ENCODE measurements at places on chromosomes 7 and 10.
A peak's percentile ranks its signal among the peaks of the same experiment; 100 is the strongest.

DNA sequence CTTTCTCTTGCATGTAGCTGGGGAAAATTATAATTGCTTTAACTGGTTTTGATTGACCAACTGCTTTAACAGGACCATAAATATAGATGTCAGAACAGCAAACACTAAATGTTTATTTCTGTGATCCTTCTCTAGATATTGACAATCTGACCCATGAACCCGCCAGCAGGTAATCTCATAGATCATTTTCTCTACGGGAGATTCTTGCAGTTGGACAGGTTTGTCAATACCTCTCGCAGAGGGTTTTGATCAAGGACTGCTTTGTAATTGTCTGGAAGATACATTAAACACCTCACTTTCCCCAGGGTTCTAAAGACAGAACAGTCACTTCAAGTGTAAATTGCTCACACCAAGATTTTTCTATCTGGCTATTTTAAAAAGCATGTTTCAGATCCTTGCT is 235.8 kb upstream of the RHOBTB1 start:
- no peak for DNase-seq

GRCh38 chr10:49357910-49358309 is 38.0 kb downstream of the DRGX start:
- no peak for DNase-seq

- DNase-seq, result no peak
These were observed 19.7 kb downstream of the SMURF1 start for GRCh38 chr7:99124236-99124635.

DNA sequence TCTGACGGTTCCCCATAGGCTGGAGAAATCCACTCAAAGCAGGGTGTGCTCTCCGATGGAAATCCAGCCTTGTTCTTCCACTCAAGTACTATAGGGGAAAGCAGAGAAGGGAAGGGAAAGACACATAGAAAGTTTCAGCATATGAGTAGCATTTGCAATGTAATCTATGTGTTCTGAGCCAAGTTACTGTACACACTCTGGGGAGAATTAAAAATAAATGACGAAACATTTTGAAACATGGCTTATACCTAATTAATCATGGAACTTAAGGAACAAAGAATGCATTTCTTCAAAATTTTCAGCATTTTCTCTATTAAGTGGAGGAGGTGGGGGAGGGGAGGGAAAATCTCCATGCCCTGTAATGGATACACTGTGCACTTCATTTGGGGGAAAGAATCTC is 198.1 kb upstream of the HABP2 start:
- DNase-seq, result no peak

DNA sequence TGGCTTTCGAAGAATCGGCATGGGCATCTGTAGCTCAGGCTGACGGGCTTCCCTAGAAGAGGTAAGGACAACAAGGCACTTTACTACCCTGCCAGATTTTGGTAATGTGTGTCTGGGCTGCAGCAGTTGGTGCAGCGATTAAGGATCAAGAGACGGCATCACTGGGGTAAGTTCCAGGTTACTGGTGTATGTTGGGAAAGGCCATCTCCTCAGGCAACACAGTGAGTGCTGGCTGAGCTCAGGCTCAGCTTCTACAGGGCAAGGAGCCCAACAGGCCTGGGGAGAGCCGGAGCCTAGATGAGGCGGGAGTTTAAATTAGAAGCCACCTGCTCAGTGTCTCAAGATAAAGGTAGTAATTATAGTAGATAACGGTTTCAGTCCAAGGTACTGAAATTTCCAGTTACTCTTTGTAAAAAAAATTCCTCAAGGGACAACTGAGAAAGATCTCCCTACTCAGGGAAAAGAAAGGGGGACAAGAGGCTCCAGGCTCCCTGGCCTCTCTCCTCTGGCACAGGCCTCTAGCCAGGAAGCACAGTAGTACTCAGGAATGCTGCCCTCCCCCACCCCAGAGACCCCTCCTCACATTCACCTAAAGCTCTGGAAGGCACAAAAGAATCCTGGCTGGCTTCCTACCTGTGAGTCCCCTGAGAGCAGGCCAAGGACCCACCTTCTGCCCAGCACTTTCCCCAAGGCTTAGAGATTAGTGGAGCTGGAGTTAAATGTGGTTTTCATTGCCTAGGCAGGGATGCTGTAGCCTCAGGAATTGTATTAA is 3.9 kb downstream of the CXCL12 start:
- no peak for DNase-seq

GRCh38 chr10:122441961-122442360 is 12.5 kb upstream of the ARMS2 start:
- DNase-seq, result peak; percentile 34

DNA sequence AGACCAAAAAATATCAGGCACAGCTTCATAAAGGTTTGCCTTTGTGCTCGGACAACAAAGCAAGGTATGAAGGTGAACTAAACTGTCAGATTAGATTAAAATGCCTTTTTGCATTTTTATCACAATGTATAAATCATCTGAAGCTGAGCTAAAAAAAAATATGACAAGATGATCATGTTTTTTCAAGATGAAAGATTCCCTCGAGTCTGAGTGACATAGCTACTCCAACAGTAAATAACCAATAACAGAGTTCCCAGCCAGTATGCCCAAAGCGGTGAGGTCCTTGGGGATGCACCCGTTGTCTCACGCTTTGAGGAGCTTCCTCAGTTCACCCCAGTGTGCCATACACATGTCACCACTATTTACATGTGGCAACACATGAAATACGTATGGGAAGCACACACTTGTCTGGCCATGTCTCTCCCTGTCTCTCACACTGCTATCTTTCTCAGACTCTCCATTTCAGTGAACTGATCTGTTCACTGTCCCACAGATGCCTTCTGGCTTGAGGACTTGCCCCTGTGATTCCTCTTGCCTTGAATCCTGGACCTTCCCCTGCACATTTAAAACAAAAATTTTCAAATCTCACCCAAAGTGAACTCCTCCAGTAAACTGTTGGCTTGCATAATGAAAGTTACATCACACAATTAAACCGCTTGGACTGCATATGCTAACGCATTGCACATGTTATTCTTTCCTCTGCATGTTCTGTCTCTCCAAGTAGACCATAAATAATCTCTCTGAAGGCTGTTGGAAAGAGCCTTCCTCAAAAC is 2.6 kb upstream of the PIK3CG start:
- no peak for DNase-seq

GRCh38 chr10:70615784-70616522 is 13.4 kb upstream of the PRF1 start:
- peak; percentile 49 for DNase-seq

DNA sequence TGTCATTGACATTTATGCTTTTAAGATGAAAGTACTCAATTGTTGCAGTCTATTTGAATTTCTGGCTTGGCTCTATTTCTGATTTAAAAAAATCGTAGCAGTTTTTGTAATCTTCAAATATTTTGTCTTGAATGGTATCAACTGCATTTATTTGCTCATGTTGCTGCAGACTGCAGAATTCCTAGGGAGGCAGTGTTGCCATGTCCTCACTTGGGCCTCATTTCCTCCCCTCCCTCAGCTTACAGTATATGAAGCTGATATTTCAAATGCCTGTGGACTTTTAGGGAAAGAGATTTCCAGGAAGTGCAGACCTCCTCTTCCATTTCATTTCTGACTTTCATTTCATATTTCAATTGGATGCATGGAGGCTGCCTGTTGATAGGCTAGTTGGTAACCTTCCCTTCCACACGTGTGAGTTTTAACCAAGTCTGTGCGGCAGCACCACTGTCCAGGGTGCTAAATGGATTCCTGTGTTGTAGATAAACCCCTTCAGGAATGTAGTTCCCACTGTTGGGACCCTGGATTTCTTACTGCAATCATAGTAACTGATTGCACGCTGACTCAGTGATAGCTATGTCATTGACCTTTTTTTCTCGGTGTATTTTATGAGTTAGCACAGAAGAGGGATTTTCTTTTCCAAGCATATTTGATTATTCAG is 17.5 kb downstream of the VPS50 start:
- DNase-seq, result no peak

- no peak for DNase-seq
These were observed 117.8 kb upstream of the C1QL3 start for GRCh38 chr10:16639471-16639870.

DNA sequence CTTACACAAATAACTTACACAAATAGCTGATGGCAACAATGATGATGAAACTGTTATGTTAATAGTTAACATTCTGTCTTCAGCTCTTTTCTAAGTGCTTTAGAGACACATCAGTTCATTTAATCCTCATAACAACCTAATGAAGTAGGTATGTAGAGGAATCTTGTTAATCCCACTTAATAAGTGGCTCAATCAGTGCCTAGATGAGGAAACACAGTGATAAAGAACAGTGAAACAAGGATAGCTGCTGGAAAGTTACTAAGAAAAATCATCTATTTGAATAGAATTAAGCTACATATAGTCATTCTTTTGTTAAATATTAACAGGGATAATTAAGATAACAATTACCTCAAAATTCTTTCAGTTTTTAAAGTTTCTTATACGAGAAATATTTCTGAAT is 487.6 kb downstream of the ARL4A start:
- no peak for DNase-seq

GRCh38 chr7:125358551-125359167 is 429.0 kb upstream of the POT1 start:
- peak; percentile 17 for DNase-seq

- no peak for DNase-seq
These were observed 4.9 kb upstream of the IRF5 start for GRCh38 chr7:128932862-128933179.

GRCh38 chr7:922334-923107 is 32.0 kb downstream of the ADAP1 start:
- no peak for DNase-seq

- no peak for DNase-seq
These were observed 7.8 kb upstream of the GPR141 start for GRCh38 chr7:37675749-37676148.

- DNase-seq, result no peak
These were observed 12.2 kb downstream of the KCNMA1 start for GRCh38 chr10:77625379-77625778.

GRCh38 chr7:66430164-66430545 is 198.5 kb upstream of the KCTD7 start:
- no peak for DNase-seq

GRCh38 chr10:119805702-119806230 is 66.9 kb downstream of the MCMBP start:
- no peak for DNase-seq

DNA sequence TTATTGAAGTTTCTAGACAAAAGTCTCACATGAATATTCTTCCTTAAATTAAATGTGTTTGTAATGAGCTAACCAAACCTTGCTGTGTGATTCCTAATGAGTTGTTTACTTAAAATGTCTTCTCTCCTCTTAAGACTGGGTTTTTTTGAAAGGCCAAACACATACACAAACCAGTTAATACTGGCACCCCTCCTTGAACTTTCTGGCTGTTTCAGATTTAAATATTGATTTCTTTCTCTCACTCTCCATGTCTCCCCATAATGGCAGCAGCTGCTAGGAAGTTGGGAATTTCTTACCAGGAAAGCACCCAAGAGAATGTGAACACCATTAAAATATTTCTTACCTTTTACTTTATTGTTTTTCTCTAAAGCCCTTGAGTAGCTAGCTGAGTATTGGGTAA is 11.4 kb upstream of the PTN start:
- DNase-seq, result no peak

- no peak for DNase-seq
These were observed 221.7 kb downstream of the ZWINT start for GRCh38 chr10:56139405-56139804.

DNA sequence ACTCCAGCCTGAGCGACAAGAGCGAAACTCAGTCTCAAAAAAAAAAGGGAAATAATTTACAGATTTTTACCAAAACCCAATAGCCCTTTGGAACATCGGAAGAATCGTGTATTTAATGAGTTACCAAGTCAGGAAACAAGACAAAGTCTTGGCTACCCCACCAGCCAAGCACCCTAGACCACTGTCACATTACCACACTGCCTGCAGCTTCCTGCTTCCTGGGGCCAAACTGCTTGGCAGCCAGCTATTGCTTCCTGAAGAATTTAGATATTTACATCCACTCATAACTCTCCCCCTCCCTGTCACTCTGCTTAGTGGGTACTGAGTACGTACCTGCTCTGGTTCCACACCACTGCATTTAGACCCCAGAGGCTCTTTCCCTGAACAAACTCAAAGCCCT is 14.1 kb upstream of the TNPO3 start:
- DNase-seq, result no peak

DNA sequence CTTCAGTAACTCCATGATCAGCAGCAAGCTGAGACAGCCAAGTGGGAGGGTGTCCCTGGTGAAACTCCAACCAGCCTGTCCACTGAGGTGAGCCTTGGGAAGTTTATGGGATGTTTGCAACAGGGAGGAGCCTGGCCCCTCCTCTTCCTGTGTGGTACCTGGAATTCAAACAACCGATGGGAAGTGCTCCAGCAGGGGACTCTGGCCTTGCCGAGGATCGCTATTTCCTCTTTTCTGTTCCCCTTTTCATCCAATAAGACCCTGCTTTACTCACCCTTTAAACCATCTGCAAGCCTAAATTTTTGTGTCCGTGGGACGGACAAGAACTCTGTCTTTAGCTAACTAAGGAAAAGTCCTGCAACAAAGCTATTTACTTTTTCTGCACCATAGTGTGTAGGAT is 491.1 kb upstream of the ZMIZ1 start:
- DNase-seq, result no peak

DNA sequence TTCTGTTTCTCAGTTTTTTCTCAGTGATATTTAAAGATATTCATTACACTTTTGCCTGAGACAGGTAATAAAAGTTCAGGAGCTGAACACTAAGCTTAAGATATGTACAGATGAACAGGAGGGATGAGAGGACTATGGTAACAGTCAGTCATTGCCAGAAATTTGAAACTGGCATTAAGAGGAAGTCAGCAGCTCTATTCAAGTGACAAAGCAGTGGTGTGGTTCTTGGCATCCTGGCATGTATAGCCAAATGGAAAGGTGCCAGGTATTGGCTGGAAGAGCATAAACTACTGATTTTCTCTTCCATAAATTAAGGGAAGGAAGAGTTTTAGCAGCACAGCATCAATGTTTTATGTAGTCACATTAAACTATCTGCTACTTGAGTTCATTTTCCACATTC is 22.7 kb downstream of the HOXA1 start:
- peak; percentile 68 for DNase-seq

- no peak for DNase-seq
These were observed 856.3 kb downstream of the XPNPEP1 start for GRCh38 chr10:109067031-109067430.

DNA sequence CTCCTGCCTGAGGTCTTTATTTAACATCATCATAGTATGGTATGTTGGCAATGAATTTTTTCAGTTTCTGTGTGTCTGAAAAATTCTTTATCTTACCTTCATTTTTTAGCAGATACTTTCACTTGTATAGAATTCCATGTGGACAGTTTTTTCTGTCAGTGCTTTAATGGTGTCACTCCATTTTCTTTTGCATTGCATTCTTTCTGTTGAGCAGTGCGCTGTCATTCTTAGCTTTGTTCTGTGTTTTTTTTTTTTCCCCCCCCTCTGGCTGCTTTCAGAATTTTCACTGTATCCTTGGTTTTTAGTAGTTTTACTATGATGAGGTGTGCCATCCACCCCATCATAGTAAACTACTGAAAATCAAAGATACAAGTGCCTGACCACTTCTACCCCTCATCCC is 120.7 kb downstream of the LRMDA start:
- no peak for DNase-seq

GRCh38 chr7:6139189-6139996 is 108.2 kb downstream of the ANKRD61 start:
- no peak for DNase-seq
